Amniotic epithelial cell (primary cell): ENCODE measurements at places on chromosomes 7 and 10.

DNA sequence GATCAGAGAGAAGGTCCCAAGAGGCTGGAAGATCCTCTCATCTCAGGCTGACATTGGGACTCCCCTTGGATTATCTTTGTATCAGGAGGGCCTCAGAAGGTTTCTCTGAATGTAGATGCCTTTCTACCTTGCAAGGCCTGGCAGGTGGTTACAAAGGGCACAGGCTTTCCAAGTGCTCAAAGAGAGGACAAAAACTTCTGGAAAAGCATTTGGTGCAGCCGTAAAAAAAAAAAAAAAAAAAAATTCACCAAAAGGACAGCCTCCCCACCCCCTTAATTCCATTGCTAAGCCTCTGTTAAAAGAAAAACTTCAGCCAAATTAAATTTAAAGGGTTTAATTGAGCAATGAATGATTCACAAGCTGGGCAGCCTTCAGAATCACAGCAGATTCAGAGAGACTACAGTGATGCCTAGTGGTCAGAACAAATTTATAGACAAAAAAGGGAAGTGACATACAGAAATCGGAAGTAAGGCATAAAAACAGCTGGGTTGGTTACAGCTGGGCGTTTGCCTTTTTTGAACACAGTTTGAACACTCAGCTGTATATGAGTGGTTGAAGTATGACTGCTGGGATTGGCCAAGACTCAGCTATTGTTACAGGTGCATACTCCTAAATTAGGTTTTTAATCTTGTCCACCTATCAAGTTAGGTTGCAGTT lies 42.5 kb upstream of the LRGUK start:
- no peak for DNase-seq

- no peak for DNase-seq
Observed at GRCh38 chr7:14839307-14839706, 63.2 kb downstream of the DGKB start.

- DNase-seq = no peak
Observed at GRCh38 chr7:150363872-150364271, 4.8 kb upstream of the REPIN1 start.

- no peak for DNase-seq
Observed at GRCh38 chr10:23884670-23885069, 324.3 kb upstream of the KIAA1217 start.

GRCh38 chr7:142563470-142563869 lies 185.8 kb upstream of the PRSS1 start:
- no peak for DNase-seq

GRCh38 chr10:132532179-132532578 lies 5.4 kb upstream of the INPP5A start:
- DNase-seq = no peak
